Aortic smooth muscle cell (primary cell): ENCODE measurements at places on chromosomes 6 and 20. TPM values are rescaled to one million over a fixed set of nuclear protein-coding genes. Genes with fewer than 3 reads are reported as not detected.

The TINAG gene
- not detected in 2 replicates for total RNA-seq

The DYNLT1 gene
- total RNA-seq: 57.6 and 81.2 TPM in 2 replicates

The EFCAB8 gene
- 0.13 and 0.50 TPM in 2 replicates for total RNA-seq

The MAFB gene
- total RNA-seq: 0.99 and 2.4 TPM in 2 replicates

The PRSS16 gene
- not detected in 2 replicates for total RNA-seq

The CYP24A1 gene
- not detected in 2 replicates for total RNA-seq

The PRDM13 gene
- total RNA-seq: not detected in 2 replicates

The INSM1 gene
- total RNA-seq: not detected in 2 replicates
